ENCODE measurements at places on chromosomes 12 and 14.

- no peak for DNase-seq
Observed at GRCh38 chr12:80419644-80420043, 24.4 kb upstream of the PTPRQ start.

GRCh38 chr14:98966016-98966415 lies 306.0 kb downstream of the BCL11B start:
- DNase-seq: no peak

DNA sequence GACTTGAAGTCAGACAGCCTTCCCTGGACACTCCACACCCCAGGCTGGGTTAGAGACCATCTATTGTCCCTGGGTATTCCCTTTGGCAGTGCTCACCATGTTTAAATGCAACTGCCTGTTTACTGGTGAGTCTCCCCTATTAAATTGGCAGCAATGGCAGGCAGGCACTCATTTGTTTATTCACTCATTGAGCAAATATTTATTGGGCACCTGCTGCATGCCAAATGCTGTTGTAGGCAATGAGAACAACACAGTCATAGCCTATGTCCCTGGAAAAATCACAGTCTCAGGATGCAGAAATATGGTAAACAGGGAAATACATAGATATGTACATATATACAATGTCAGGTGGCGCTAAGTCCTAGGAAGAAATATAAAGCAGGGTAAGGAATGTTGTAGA lies 212.8 kb downstream of the SUDS3 start:
- DNase-seq: no peak

GRCh38 chr12:2550561-2551411 lies 244.0 kb upstream of the FKBP4 start:
- DNase-seq: no peak
